ENCODE measurements at places on chromosomes 1 and 21. TPM values are rescaled to one million over a fixed set of nuclear protein-coding genes. Genes with fewer than 3 reads are reported as not detected.

DNA sequence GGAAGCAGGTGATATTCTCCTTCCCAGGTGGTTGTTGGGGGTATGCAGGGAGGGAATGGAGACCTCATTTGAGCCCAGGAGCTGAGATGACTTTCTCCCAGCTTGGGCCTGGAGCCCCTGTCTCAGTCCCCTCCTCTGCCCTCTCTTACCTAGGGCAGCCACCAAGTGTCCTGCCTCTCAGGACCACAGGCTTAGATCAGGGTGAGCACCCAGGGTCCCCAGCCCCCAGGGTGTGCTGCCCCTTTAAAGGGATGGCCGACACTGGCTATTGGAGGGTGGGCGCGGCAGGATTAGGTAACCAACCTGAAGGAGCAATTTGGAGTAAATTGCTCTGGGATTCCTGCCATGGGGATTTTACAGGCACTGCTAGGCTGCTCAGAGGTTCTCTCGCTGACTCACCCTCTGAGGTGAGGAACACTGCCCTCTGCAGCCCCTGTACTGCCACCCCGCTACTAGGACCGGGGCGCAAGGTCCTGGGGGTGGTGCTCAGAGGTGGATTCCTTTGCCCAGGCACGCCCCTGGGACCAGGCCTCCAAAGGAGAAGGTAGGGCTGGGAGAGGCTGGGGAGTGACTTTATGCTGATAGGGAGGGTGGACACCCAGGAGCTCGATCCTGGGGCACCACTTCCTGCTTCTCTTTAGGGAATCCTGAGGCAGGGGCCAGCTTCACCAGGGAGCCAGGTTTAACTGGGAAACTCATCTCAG, 1.5 kb downstream of the RPS6KA1 start:
- peaks cover 11% of the 10 kb centered on the region for H3K4me1 ChIP-seq
- H3K4me3 ChIP-seq, result no peak overlapping the region
- peak; percentile 94 for DNase-seq
- H3K27me3 ChIP-seq, result no peaks in the 10 kb centered on the region
- H3K27ac ChIP-seq, result no peak overlapping the region

DNA sequence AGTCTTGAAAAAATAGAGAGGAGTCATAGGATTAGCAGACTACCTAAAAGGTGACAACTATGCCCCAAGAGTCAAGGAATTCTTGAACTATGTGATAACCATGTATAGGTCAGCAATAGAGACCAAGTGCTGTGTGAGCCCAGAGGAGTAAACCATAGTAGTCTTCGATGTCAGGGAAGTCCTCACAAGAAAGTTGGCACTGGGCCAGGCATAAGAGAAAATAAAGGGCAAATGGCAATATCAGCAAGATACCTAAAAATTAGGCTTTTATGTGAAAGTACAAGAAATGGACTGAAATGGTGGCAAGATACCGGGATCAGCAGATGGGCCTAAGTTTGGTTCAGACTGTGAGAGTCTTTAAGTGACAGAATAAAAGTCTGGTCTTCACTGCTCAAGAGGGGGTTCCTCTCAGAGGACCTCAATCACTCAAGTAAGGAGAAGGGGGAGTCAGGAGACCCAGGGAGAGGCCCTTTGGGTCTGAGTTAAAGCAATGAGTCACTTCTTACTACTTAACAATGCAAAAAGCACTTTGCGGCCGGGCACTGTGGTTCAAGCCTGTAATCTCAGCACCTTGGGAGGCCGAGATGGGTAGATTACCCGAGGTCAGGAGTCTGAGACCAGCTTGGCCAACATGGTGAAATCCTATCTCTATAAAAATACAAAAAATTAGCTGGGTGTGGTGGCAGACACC, 95.0 kb downstream of the TEX35 start:
- H3K27me3 ChIP-seq, result no peaks in the 10 kb centered on the region
- H3K4me3 ChIP-seq, result no peak overlapping the region
- peaks cover 50% of the 10 kb centered on the region for H3K4me1 ChIP-seq
- H3K36me3 ChIP-seq, result no peaks in the 10 kb centered on the region
- peak overlapping the region; percentile 87 for H3K27ac ChIP-seq
- no peak for DNase-seq

DNA sequence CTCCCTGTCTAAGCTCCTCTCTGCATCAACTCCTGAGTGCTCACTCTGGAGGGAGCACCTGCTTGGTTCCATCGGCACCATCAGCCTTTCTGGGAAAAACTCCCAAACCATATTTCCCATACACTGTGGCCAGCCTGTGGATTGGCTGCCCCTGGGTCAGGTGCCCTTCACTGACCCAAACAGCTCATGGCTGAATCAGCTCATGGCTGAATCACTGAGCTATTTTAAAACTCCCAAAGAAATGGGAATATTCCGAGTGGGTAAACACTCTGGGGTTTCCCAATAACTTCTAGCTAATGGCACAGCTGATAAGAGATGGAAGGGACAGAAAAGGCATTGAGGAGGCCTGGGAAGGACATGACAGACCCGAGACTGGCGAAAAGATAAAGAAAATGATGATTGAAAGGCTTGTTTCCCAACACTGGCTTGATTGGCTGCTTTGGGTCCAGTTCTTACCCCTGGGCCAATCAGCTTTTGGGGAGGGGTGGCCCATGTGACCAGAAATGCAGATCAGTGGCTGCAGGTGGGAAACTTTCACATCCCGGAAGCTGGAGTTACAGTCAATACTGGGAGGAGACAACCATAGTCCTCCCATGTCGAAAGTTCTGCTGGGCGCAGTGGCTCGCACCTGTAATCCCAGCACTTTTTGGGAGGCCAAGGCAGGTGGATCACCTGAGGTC, 37.3 kb upstream of the KAZN start:
- no peaks in the 10 kb centered on the region for H3K36me3 ChIP-seq
- H3K4me1 ChIP-seq, result peaks cover 3% of the 10 kb centered on the region
- peak; percentile 85 for DNase-seq
- no peak overlapping the region for H3K27ac ChIP-seq
- no peaks in the 10 kb centered on the region for H3K27me3 ChIP-seq

OPRD1 gene
- total RNA-seq, result not detected

DNA sequence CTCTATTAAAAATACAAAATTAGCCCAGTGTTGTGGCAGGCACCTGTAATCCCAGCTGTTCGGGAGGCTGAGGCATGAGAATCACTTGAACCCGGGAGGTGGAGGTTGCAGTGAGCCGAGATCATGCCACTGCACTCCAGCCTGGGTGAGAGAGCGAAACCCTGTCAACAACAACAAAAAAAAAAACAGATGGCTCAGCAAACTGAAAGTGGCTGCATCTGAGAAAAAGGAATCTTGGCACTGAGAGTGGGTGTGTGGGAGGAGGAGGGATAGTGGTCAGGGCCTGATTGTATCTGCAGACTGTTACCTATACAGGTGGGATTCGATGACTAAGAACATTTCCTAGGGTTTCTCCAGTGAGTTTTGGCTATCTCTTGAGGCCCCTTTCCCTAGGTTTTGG, 122.2 kb upstream of the BARHL2 start:
- no peak overlapping the region for H3K4me3 ChIP-seq
- no peak for DNase-seq
- peaks cover 20% of the 10 kb centered on the region for H3K27me3 ChIP-seq
- H3K36me3 ChIP-seq, result no peaks in the 10 kb centered on the region
- no peak overlapping the region for H3K27ac ChIP-seq

GRCh38 chr1:55225228-55225627, 10.1 kb upstream of the USP24 start:
- no peak for DNase-seq
- H3K36me3 ChIP-seq, result no peaks in the 10 kb centered on the region
- no peaks in the 10 kb centered on the region for H3K4me1 ChIP-seq
- H3K4me3 ChIP-seq, result no peak overlapping the region
- H3K27ac ChIP-seq, result no peak overlapping the region

DNA sequence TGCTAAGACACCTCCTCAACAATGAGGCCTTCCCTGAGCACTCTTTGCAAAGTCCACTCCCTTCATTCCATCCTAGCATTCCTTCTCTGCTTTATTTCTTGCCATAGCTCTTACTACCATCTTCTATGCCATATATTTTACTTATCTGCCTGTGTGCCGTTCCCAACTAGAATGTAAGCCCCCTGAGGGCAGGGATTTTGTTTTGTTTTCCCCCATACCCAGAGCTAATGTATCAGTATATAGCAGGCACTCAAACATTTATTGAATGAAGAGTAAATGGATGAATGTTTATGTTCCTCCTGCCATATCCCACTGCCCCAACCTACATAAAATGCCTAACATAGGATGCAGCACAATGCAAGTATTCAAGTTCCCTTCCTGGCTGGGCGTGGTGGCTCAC, 14.9 kb upstream of the PPP1R15B start:
- no peak overlapping the region for H3K4me3 ChIP-seq
- no peaks in the 10 kb centered on the region for H3K36me3 ChIP-seq
- no peak for DNase-seq
- peaks cover 21% of the 10 kb centered on the region for H3K4me1 ChIP-seq
- H3K27me3 ChIP-seq, result peaks cover 3% of the 10 kb centered on the region
- H3K27ac ChIP-seq, result peak overlapping the region; percentile 40
